ENCODE measurements at places on chromosomes 11 and 22.

- DNase-seq = no peak
These were observed 1151.2 kb upstream of the CCDC90B start for GRCh38 chr11:84437071-84437980.

- no peak for DNase-seq
These were observed 1.5 kb downstream of the ZPR1 start for GRCh38 chr11:116786326-116786725.

GRCh38 chr11:33177676-33178336 lies 16.5 kb upstream of the CSTF3 start:
- no peak for DNase-seq

GRCh38 chr11:117970400-117971024 lies 15.7 kb upstream of the IL10RA start:
- DNase-seq = no peak

All from natural killer cell (primary cell).